Fibroblast of skin of right biceps (primary cell): ENCODE measurements at places on chromosomes 3 and 15.

GRCh38 chr3:47432673-47433072 lies 43.1 kb downstream of the SCAP start:
- DNase-seq: no peak

DNA sequence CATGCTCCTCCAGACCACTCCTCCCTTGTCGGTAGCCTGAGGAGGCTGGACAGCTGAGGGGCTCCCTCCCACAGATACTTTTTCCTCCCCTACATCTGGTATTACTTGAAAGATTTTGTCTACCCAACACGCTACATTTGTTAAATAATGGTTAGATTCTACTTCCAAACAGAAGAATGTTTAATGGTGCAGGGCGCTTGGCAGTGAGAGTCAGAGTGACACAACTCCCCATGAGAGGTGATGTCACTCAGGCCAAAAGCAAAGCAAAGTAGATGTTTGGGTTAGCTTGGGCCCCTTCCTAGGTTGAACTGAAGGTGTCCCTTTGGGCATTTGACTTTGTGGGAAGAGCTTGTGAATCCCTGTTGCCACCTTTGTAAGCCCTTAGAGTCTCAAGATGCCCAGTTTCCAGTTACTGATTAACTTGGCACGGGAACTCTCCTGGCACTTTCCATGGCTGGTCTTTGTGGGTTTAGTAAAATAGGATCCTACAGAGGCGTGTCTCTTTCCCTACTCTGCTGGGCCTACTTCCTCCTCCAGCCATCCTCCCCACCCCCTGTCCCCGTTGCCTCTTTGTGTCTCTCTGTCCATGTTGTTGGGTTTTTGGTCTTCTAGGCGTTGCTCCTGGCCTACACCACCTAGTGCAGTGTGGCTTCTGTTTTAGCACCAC lies 5.6 kb downstream of the LIMD1 start:
- no peak for DNase-seq

GRCh38 chr3:195184716-195185421 lies 86.1 kb downstream of the XXYLT1 start:
- DNase-seq: no peak

DNA sequence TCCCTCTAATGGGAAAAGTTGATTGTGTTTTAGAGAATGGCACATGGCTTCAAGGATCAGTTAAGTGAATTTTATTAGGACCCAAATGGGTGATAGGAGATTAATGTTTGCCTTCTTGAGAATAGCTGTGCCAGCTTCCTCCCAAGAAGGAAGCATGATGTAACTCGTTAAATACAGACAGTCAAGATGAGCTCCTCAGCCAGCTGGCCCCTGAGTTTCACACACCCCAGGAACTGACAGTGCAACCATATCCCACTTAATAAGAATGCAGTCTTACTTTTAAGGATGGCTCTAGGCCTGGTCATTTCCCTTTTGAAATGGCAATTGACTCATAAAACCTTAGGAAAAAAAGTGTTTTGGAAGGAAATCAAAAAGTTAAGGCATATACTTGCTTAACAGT lies 472.8 kb upstream of the KCNMB2 start:
- peak; percentile 48 for DNase-seq

- DNase-seq: no peak
Observed at GRCh38 chr15:25435474-25436243, 3.2 kb downstream of the UBE3A start.

DNA sequence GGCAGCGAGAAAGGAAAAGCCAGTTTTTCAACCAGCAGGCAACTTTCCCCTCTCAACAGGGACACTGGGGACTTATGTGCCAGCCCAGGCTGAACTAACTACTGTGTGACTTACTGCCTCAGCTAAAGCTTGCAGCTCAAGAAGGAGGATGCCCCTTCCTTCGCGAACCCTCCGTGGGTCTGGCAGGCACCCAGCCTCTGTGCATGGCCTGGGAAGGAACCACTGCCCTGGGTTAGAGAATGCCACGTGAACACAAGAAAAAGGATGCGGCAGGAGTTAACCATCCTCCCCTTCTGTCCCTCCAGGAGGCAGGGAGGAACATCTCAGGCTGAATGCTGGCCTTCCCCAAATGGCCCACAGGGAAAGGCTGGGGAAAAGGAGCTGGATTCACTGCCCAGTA lies 29.0 kb downstream of the CHDH start:
- DNase-seq: no peak

GRCh38 chr3:17179381-17180205 lies 294.8 kb downstream of the PLCL2 start:
- DNase-seq: peak; percentile 72

- peak; percentile 55 for DNase-seq
Observed at GRCh38 chr15:55552926-55553325, 35.2 kb downstream of the PYGO1 start.

DNA sequence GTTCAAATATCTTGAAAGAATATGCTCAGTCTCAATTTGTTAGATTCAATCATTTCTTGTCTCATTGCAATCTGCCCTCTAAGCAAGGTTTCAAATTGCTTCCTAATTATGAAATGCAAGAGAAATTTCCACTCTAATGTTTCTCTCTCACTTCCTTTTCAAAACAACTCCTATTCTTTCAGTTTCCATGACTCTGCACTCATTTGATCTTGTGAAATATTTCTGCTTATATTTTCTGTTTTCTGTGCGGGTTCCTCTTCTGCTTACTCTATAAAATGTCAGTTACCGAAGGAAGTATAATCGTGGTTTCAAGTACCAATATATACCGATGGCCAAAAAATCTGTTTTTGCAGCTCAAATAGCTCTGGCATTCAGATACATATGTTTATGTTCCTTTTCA lies 521.9 kb upstream of the NAALADL2 start:
- no peak for DNase-seq

- DNase-seq: no peak
Observed at GRCh38 chr3:73471986-73472787, 152.6 kb downstream of the PDZRN3 start.

DNA sequence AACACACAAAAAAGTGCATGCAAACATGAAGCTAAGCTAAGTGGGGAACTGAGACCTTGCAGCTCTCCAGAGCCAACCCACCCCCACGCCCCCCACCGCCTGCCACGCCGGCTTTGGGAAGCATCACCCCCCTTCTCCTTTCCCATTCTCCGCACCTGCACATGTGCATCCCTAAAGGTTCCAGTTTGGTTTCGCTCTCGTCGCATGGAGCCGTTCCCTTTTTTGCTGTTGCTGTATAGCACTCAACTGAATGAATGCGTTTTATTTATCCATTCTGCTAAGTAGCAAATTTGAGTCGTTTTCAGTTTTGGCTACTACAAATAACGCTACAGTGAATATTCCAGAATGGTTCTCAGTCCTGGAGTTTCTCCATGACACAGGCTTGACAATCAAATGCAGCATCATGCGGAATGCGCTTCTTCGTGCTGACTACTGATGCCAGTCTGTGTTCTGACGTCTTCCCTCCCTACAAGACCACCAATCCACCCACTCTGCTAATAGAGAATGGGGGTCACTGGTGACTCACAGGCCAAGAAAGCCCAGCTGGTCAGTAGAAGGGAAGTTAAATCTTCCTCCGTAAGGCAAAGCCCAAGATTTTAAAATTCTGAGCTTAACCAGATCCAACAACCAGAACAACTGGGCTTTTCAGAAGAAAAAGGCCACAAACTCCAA lies 115.3 kb downstream of the XXYLT1 start:
- DNase-seq: no peak

DNA sequence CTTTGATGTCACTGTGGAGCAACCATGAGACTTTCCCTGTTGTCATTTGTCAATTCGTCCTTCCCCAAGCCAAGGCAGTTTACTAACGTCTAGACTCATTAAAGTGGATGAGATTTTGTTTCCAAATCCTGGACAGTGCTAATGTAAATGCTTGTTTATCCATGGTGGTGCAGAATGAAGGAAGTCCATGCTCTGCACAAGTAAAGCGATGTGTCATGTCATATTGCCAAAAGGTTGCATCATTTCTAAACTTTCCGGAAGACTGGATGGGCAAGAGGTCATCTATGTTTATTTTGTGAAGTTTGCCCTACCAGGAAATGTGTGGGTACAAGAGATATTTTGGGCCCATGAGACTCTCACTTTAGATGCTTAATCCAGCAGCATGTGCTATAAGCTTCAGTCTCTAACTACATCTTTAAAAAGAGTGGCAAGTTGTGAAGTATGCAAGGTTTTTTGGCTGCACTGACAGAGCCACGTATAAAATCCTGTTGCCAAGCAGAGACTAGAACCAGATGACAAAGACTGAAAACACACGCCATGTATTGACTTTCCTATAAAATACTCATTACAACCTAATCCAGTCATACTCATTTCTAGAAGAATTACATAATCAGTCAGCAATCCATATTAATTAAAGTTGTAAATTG lies 72.1 kb upstream of the FNDC3B start:
- peak; percentile 91 for DNase-seq

GRCh38 chr3:147425388-147425850 lies 16.3 kb downstream of the ZIC1 start:
- no peak for DNase-seq

DNA sequence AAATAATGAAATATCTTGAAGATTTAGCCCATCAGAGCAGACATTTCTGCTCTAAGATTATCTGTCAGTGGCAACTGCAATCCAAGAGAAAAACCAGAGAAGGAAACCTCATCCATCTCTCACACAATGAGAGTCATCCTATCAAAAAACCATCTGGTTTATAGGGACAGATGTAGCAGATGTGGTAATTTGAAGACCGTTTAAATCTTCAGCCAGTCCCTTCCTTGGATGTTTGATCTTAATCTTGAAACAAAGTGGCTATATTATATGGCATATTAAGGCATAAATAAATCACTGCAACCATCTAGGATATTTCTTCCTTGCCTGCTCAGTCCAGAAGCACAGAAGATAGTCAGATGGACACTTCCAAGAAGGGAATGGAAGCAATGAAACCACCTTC lies 305.3 kb downstream of the MAGI1 start:
- DNase-seq: no peak

DNA sequence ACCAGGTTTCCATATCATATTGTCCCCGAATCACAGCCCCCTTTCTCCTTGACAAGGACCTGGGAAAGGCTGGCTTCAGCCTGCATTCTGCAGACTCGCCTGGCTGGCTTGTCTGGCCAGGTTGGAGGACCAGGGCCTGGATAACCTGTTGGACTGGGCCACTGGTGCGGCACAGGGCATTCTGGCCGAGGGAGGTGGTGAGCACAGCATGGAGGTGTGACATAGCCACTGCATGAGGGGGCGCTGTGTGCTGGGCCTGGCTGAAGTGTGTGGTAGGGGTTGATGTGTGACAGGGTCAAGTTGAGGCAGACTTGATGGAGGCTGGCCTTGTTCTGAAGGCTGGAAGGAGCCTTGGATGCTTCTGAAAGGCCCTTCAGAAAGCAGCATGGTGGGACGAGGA lies 2.9 kb downstream of the ESYT3 start:
- DNase-seq: no peak

- no peak for DNase-seq
Observed at GRCh38 chr3:114450008-114450596, 156.3 kb downstream of the TIGIT start.

GRCh38 chr15:35358824-35359223 lies 187.1 kb downstream of the DPH6 start:
- no peak for DNase-seq

GRCh38 chr3:119508172-119508845 lies 10.0 kb downstream of the TIMMDC1 start:
- no peak for DNase-seq

DNA sequence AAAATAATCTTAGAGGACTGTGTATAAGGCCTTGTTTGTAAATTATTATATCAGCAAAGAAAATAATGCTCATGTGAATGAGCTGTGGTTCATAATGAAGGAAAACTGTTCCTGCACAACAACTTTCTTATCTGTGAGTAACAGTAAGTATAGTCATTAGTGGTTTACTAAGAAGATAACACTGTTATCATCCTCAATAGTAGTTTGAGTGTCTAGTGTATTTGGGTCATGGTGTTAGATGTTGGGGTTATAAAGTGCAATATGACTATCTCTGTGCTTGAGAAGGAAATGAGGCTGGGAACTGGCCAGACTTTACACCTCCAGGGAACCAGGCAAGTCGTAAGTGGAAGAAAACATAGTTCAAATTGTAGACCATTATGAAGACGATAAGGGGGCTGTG lies 15.6 kb downstream of the VPS8 start:
- DNase-seq: no peak

DNA sequence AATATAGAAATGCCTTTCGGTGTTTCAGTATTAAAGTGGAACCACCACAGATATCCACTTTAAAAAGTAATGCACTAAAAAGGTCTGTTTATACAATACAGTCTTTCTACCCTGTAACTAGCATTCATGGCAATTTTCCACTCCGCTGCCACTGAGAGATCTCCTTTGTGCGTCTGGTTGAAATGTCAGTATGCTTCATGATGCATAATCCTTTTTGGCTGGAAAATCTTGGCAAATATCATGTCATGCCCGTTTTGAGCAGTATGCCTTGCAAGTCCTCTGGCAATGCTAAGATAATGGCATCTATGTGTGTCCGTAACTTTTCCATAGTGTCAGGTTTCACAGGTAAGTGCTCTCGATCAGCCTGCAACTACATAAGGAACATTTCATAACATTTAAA lies 30.8 kb upstream of the ARF4 start:
- no peak for DNase-seq

- no peak for DNase-seq
Observed at GRCh38 chr3:82568776-82569338, 807.4 kb upstream of the GBE1 start.

GRCh38 chr3:16417945-16418739 lies 95.4 kb downstream of the RFTN1 start:
- DNase-seq: no peak

GRCh38 chr3:131564812-131565211 lies 62.0 kb upstream of the MRPL3 start:
- DNase-seq: no peak
